NCI-H1930 (cell line): ENCODE measurements at places on chromosomes 5 and 9.

GRCh38 chr9:93011114-93011513 lies 47.4 kb upstream of the SUSD3 start:
- DNase-seq = no peak

GRCh38 chr5:122220511-122220910 lies 91.2 kb downstream of the ZNF474 start:
- no peak for DNase-seq

DNA sequence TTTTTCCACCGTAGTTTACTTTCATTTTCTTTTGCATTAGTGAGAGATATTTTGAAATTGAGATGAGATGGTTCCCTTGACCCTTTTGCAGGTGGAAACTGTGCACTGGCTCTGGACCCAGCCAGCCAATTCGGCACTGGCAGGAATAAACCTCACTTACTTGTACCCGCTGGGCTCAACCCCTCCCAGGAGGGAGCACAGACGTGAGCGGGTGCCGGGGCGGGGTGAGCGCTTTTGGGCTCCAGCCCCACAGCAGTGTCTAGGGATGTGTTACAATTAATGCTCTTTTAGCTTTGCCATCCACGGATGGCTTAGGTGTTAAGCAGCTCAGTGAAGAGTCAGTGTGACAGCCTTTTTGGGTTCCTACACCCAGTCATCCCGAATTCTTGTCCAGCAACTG lies 766.1 kb upstream of the CHD1 start:
- no peak for DNase-seq

DNA sequence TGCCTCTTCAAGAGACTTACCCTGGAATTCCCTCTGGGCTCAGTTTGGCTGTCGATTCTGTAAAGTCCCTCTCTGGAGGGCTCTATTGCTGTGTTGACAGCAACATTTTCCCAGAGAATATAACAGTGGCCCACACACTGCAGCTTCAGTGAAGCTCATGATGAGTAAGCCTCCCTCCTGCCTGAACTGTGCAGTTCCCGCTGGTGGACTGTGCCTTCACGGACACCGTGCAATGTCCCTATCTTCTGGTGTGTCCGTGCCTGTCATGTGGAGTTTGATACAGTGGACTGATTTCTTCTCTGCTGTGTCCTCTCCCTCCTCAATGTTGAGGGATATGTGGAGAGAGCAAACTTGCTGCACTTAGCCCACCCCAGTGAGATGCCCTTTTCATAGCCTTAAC lies 109.0 kb downstream of the NTRK2 start:
- no peak for DNase-seq

DNA sequence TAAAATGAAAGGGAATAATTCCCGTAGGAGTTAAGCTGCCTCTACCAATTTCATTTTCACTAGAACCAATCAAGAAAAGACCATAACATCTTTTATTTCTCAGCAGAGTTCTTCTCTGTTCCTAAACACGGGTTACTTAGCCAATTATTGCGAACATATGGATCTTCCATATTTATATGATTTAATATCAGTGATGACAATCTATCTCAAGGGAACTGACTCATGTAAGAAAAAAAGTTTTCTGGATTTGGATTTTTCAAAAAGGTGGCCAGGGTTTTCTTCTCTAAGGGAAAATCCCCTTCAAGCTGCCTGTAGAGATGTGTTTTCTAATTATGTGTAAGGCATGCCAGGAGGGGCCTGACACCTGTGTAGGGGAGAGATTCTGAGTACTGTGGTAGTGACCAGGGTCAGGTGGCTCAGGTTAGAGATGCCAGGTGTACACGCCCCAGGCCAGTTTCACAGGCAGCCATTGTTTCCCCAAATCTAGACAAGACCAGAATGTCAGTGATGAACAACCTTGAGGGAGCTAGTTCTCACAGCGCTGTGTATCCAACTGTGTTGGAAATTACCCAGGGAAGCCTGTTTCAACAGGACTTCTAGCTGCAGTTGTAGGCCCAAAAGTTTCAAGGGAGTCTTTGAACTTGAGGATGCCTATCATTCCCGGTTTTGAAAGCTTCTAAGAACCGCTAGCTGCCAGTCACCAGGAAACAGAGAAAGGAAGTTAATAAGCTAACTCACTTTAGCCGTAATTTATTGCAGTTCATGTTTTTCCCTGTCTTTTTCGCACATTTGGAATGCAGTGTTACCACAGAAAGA lies 572.5 kb upstream of the RGMB start:
- DNase-seq = no peak

- DNase-seq = no peak
These were observed 32.1 kb downstream of the NIPBL start for GRCh38 chr5:36908544-36909260.

- no peak for DNase-seq
These were observed 174.9 kb upstream of the GPR151 start for GRCh38 chr5:146690880-146691355.

DNA sequence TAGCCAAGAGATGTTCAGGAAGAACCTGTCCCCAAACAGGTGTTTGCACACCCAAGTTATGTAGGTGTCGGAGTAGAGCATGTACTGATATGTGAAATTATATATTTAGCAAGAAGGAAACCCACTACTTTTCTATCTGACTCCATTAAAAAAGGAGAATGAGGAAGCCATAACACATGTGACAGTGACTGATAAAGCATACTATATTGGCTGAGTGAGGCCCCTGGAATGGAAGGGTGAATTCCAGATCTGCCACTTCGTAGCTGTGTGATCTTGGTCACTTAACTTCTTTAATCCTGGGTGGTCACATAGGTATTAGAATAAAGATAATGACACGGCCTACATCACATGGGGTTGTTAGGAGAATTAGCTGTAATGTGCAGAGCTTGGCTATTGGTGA lies 116.0 kb upstream of the MAN2A1 start:
- no peak for DNase-seq

DNA sequence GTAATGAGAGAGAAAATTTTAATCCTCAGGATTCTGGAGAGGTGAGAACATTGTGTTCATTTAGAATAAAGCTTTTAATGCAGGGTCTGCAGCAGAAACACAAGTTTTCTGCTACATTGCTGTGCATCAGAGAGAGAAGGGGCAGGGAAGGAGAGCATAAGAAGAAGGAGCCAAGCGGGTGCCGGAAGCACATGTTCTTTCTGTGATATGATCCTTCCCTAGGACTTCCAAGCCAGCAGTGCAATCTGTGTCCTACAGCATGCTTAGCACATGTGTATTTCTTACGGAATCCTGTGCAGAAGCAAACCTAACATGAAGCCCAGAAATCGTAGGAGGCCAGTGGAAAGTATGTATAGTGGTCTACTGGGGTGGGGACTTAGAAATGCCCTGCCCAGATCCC lies 458.3 kb upstream of the BRINP1 start:
- DNase-seq = no peak

GRCh38 chr5:29304545-29304944 lies 1888.9 kb upstream of the CDH6 start:
- DNase-seq = no peak

DNA sequence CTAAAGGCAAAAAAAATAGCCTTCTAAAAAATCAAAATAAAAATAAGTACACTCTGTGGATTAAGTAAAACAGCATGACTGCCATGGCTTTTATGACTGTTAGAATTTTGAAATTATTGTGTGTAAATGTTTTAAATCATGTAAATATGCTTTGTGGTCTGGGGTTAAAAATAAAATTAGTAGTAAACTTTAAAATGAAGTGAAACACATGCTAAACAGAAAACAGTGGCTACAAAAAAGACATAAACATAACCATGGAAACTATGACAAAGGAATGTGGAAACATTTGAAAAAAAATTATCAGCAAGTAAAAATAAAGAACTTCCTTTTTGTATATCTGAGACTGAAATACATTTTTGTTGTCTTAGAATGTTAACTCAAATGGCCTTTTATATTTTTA lies 134.5 kb upstream of the SPEF2 start:
- no peak for DNase-seq

- no peak for DNase-seq
These were observed 114.9 kb upstream of the ATP10B start for GRCh38 chr5:160966921-160967320.

DNA sequence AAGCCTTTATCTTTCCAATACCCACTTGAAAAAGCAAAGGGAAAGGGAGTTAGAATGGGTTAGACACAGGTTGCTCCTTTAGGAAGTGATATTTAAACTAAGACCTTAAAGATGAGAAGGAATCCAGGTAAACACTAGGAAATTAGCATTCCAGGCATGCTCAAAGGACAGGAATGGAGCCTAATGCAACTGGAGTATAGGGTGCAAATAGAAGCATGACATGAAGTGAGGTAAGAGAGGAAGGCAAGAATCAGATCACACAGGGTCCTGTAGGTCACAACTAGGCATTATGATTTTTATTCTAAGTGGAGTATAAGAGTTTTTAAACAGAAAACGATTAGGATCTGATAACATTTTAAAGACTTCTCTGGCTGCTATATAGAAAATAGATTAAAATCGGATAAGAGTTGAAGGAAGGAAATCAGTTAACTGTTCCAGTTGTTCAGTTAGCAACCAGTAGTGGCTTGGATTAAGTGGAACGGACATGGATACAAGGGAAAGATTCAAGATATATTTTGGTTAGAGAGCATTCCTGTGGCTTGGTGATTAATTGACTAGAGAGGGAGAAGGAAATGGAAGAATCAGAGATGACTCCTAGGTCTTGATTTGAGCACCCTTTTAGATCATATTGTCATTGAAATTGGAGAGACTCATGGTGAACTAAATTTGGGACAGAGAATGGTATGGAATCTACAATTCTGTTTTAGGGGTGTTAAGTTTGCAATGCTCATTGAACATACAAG lies 95.9 kb downstream of the FBXO4 start:
- no peak for DNase-seq

GRCh38 chr5:89229331-89230070 lies 346.5 kb upstream of the MEF2C start:
- DNase-seq = no peak

- no peak for DNase-seq
These were observed 141.8 kb downstream of the MUSK start for GRCh38 chr9:110810262-110810976.

- DNase-seq = no peak
These were observed 94.0 kb downstream of the SMARCA2 start for GRCh38 chr9:2109069-2109650.

DNA sequence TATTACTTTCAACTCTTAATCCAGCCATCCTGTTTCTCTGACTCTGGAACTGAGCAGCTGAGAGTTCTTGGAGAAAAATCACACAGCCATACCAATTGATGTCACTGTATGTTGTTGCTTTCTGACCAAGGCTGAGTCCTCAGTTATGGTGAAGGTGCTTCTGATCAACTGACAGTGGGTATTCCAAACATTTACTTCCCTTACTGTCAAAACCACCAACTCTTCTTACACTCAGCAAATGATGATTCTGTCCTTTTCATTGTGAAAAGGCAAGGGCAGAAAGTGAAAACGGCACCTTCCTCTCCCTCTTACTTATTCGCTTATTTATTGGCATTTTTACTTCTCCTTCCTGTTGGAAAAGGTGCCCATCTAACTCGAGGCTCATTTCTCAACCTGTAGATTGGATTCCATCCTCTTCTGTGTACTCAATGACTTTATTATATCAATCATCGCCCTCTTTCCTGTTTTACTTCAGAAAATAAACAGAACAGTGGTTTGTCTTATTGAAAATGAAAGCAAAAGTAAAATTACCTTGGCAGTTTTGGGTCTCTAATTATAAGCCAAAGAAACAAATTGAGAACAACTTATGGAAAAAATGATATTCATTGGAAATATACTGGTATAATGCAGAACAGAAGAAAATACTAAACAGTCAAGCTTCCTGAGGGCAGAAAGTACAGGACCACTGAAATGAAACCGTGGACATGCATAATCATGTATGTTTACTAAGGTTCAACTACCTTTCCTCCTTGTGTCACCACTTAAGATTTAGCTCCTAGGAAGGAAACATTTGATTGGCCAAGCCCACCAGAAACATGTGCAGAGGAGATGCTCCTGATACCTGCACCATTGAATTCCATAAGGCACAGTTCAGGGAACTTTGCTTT lies 104.5 kb upstream of the CHD1 start:
- no peak for DNase-seq

DNA sequence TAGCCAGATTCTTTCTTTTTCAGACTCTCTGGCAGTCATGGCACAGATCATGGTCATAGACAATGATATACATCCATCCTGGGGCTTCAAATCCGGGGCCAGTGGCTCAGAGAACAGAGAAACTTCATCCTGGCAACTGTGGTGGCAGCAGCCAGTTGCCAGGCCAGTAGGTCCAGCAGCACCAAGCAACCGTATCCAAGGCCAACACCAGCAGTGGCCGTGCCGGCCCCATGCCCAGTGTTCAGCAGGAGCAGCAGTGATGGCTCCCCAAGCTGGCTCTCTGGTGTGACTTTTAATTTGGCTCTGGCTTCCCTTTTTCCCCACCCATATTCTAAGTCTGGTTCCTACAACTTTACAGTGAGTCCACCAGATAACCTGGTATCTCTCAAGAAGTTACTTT lies 300.5 kb downstream of the DEPDC1B start:
- no peak for DNase-seq

GRCh38 chr5:141519605-141520565 lies 31.0 kb downstream of the PCDHGC5 start:
- no peak for DNase-seq

GRCh38 chr9:128087262-128087661 lies 19.2 kb downstream of the SLC25A25 start:
- DNase-seq = no peak

- no peak for DNase-seq
These were observed 140.1 kb downstream of the FGF1 start for GRCh38 chr5:142545650-142546322.

DNA sequence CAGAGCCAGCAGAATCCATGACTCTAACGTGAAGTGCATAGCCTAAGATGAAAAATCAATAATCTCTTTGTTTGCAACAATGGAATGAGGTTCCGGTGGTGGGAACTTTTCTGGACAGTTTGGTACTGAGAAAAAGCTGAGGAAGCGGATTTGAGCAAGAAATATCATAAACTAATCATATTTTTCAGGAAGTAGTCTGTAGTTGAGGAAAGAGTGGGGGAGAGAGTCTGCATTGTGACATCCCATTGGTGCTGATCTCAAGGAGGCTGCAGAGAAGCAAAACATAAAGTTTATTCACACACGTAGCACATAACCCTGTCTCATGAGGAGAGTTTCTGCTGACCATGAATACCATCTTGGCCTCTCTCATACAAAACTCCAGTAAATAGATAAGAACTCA lies 15.8 kb upstream of the FCHO2 start:
- DNase-seq = no peak

- DNase-seq = no peak
These were observed 127.5 kb upstream of the LMX1B start for GRCh38 chr9:126486276-126486675.

- no peak for DNase-seq
These were observed 16.3 kb upstream of the PPP2CA start for GRCh38 chr5:134242146-134242545.

DNA sequence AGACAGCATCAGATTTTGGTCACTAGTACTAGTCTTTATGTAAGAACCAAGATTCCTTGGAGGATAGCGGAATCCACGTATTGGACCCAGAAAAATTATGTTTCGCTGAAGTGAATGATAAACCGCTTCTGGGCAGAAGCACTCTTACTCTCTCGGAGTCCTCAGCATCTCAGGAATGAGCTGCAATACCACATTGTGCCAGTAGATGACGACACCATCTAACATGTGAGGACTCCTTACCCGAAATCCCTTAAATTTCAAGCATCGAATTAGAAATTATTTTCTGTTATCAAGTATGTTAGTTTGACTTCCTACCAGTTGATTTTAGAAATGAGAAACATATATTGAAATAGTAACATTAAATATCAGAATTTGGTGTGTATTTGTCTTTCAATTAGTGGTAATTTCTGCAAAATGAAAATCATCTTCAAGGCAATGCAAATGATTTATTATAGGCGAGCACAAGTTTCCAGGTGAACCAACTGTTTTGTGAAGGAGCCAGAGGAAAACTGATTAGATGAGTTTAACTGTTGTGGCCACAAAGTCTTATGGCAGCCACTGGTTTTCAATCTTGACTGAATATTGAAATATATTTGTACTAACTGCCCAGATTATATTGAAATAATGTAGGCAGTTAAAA lies 66.0 kb upstream of the CAMK4 start:
- DNase-seq = peak; percentile 57
